ENCODE measurements at places on chromosomes 12 and 14.

GRCh38 chr14:91482263-91483013, 27.7 kb downstream of the PPP4R3A start:
- DNase-seq, result no peak

DNA sequence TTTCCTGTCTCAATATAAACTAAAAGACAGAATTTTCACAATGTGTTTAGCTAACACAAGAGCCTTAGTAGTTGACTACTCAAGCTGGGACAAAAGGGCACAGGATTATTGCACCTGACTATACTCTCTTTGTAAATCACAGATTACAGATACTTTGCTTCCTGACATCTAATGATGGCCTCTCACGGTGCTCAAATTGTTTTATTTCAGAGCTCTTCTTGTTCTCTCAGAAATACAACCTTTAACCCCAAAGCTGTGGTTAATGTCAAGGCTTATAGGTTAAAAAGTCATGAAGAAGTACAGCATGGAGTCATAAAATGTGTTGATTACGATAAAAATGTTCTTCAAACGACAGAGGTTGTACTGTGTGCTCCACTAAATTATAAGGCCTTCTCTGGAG, 89.9 kb upstream of the CPNE8 start:
- no peak for DNase-seq

DNA sequence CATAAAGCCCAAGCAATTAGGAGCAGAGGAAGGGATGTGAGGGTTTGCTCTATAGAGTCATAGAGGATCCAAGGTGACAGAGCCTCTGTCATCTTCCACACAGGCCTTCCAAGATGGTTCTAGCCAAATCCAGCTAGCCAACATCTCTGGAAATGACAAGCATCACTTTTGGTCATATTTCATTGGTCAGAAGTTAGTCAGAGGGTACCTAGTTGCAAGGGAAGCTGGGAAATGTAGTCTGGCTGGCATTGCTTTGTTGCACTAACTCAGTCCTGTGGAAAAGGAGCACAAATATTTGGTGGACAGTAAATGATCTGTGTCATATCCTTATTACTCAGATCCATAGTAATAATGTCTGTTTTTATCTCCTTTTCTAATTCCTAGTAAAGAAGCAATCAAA, 715.7 kb downstream of the NRXN3 start:
- DNase-seq, result no peak

GRCh38 chr14:83594874-83595273, 1935.1 kb upstream of the FLRT2 start:
- no peak for DNase-seq

DNA sequence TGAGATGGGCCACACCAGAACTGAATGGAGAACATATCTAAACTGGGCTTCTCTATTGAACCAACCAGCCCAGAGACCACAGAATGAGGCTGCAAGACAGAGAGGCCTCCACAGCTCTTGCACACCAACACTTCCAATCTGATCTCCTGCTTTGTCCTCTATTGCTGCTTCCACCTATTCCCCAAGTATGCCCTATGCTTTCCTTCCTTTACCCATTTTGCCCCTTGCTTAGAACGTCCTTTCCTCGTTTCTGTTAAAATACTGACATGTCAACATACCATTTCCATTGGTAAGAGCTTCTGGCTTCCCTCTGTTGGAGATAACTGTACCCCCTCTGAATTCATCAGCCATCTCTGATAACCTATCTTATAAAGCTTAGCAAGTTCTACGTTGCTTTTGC, 2.8 kb downstream of the SLC2A13 start:
- DNase-seq, result no peak
